ENCODE measurements at places on chromosomes 7 and 10.
A peak's percentile ranks its signal among the peaks of the same experiment; 100 is the strongest.

GRCh38 chr7:25619381-25619780, 391.1 kb upstream of the NPVF start:
- DNase-seq, result no peak

GRCh38 chr7:36860681-36861080, 136.4 kb upstream of the AOAH start:
- DNase-seq, result no peak

DNA sequence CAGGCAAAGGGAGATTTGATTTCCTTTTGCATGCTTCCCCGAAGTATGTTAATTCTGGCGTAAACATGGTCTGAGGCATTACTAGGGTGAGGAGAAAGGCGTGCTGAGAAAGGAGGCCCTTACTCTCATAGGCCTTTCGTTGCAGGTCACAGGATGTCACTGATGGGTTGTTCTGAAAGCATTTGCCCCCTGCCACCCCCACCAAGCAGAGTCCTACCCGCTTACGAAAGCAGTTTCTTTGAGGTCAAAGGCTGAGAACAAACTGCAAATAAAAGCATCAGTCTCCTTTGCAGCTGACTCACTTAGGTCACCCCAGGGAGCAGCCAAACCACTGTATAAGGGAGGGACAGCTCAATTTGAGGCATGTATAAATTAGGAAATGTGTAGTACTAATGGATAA, 57.1 kb downstream of the BPGM start:
- no peak for DNase-seq

- no peak for DNase-seq
Observed at GRCh38 chr10:61835069-61835945, 66.2 kb upstream of the ARID5B start.

GRCh38 chr7:47556511-47557180, 25.3 kb downstream of the TNS3 start:
- no peak for DNase-seq

DNA sequence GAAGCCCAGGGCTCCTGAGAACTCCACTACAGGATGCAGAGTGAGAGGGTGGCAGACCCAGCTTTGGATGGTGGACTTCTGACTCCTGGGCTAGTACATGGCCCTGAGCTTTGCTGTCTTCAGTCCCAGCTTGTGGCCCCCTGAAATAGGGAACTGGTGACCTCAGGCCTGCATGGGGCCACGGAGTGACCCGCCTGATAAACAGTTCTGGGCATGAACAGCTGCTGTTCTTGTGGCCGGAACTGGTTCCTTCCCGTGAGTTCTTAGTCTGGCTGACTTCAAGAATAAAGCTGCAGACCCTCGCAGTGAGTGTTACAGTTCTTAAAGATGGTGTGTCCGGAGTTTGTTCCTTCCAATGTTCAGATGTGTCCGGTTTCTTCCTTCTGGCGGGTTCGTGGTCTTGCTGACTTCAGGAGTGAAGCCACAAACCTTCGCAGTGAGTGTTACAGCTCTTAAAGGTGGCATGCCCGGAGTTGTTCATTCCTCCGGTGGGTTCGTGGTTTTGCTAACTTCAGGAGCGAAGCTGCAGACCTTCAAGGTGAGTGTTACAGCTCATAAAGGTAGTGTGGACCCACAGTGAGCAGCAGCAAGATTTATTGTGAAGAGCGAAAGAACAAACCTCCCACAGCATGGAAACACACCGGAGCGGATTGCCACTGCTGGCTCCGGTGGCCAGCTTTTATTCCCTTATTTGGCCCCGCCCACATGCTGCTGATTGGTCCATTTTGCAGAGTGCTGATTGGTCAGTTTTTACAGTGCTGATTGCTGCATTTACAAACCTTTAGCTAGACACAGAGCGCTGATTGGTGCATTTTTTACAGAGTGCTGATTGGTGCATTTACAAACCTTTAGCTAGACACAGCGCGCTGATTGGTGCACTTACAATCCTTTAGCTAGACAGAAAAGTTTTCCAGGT, 268.0 kb downstream of the ZEB1 start:
- no peak for DNase-seq

GRCh38 chr7:23713285-23714149, 3.5 kb downstream of the STK31 start:
- no peak for DNase-seq

GRCh38 chr10:34178196-34178595, 636.9 kb downstream of the PARD3 start:
- DNase-seq, result no peak

GRCh38 chr7:143002898-143003297, 24.0 kb downstream of the OR9A2 start:
- DNase-seq, result no peak

GRCh38 chr10:106866244-106866845, 298.2 kb downstream of the SORCS1 start:
- no peak for DNase-seq

GRCh38 chr10:78565841-78566240, 502.9 kb upstream of the ZMIZ1 start:
- no peak for DNase-seq

DNA sequence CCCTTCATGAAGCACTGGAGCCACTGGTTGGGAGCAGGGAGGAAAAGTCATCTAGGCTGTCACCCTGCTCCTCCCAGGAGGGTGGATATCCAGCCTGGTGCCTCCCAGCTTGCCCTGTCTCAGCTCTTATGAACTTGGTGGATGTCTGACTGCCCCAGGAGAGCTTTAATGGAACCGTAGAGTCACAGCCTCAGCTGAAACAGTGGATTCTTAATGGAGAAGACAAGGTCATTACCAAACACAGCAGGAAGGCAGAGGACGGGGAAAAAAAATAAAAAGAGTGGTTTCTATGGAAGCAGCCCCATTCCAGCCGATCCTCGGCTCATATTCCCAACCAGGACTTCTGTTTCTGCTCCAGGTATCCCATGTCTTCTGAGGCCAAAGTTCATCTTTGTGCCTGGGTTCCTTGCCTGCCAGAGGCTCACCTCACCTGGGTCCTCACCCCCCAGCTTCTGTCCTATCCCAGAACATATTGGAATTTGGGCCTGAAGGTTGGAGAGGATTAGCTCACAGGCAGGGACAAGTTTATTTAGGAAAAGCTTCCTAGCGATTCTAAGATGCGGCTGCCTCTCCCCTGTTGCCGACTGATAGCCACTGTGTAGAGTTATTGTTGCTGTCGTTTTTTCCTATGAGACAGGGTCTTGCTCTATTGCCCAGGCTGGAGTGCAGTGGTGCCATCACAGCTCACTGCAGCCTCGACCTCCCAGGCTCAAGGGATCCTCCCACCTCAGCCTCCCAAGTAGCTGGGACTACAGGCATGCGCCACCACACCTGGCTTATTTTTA, 15.6 kb downstream of the CCL26 start:
- no peak for DNase-seq

GRCh38 chr10:98539578-98539977, 92.8 kb upstream of the HPS1 start:
- DNase-seq, result no peak

DNA sequence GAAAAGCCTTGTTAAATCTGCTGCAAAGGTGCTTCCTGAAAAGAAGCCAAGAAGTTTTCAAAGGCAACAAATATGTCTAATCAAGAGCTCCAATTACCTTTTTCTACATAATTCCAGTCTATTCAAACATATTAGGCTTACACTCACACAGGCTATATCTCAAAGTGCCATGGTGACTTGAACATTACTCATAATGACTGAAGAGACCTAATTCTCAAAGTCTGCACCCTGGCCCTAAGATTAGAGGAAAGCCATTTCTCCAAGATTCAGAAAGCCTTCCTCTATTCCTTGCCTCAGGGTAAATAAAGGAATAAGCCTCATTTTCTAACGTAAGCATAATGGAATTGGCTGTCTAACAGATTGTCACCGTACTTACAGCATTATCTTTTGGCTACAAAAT, 78.3 kb upstream of the THSD7A start:
- no peak for DNase-seq

- DNase-seq, result no peak
Observed at GRCh38 chr10:94076325-94076841, 82.7 kb downstream of the PLCE1 start.

- DNase-seq, result no peak
Observed at GRCh38 chr10:19832699-19833098, 16.5 kb downstream of the PLXDC2 start.

GRCh38 chr7:17497549-17498167, 199.2 kb downstream of the AHR start:
- no peak for DNase-seq

GRCh38 chr10:28036587-28036986, 37.7 kb upstream of the ODAD2 start:
- no peak for DNase-seq

DNA sequence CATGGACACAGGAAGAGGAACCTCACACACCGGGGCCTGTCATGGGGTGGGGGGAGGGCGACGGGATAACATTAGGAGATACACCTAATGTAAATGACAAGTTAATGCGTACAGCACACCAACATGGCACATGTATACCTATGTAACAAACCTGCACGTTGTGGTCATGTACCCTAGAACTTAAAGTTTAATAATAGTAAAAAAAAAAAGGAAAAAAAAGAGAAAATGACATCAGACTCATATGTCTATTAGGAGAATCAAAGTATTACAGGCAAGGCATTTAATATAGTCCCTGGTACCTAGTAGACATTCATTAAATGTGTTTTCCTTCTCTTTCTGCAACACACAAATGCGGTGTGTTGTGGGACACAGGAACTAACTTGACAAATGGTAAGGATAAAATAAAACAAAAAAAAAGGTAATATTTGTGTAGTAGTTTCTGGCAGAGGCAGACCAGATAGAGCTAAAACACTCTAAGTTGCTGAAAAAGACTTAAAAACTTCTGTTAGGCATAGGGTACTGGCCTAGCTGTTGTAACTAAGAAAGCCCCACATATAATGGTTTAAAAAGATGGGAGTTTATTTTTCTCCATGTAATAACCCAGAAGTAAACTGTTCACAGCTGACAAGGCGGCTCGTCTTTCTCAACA, 68.8 kb downstream of the NAMPT start:
- DNase-seq, result no peak

DNA sequence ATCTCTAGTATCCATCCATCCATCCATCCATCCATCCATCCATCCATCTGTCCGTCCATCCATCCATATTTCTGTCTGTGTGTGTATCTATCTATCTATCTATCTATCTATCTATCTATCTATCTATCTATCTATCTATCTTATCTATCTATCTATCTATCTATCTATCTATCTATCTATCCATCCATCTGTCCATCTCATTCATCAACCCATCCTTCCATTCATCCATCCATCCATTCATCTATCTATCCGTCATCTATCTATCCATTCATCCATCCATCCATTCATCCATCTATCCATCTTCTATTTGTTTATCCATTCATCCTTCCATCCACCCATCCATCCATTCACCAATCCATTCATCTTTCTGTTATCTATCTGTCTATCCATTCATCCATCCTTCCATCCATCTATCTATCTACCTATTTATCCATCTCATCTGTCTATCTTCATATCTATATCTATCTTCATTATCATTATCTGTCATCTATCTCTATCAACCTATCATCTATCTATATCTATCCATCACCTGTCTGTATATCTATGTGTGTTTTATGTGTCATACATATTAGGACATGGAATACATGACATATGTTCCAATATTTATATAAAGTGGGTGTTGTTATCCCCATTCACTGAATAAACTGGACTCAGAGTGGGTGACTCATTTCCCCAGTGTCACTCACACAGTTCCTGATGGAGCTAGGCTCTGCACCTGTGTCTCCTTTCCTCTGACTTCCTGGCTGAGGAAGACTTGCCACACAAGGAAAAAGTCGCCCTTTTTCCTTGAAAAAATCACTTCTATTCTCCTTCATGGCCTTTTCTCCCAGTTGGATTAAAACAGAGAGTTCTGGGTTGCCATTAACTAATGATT, 200.1 kb downstream of the CCDC3 start:
- no peak for DNase-seq

- DNase-seq, result no peak
Observed at GRCh38 chr10:121935702-121936101, 7.9 kb upstream of the ATE1 start.

- no peak for DNase-seq
Observed at GRCh38 chr10:93074597-93075368, 1.1 kb downstream of the CYP26A1 start.

DNA sequence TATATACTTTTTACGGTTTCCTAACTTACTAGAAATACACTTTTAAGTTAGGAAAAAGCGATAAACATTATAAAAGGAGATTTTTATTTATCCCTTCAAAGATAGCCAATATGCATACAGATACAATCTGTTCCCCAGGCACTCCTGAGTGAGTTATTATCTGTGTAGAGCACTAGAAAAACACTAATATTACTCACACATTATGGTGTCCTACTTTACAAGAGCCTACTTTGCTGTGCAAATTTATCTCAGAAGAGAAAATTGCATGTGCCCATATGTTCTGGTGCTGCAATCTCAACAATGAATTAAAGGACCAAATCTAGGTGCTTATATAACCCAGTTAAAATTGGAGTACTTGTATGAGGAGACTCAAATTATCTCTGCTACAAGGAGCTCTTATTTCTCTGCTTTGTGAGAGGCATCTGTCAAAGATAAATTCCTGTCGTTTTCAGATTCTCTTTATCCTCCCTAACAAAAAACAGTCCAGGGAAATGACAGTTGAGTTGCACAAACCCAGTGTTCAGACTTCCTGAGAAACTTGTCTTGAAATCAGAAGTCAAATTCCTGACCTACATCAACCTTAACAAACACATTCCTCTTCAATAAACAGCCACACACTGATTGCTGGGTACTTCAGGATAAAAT, 28.9 kb downstream of the CPA1 start:
- DNase-seq, result no peak

GRCh38 chr7:1297017-1297960, 64.6 kb downstream of the UNCX start:
- no peak for DNase-seq

DNA sequence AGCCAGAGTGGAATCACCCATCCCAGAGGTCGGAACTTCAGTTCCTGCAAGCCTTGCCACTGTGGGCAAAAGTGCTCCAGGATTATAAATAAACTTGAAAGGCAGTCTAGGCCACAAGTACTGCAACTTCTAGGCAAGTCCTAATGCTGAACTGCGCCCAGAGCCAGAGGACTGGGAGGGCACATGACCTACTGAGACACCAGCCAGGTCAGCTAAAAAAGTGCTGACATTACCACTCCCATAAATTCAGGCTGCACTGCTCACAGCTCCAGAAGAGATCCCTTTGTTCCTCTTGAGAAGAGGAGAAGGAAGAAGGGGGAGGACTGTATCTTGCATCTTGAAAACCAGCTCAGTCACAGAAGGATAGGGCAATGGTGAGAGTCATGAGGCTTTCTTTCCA, 1084.1 kb upstream of the PHF14 start:
- no peak for DNase-seq

GRCh38 chr7:35646289-35647023, 48.5 kb downstream of the HERPUD2 start:
- DNase-seq, result no peak

GRCh38 chr7:88700725-88701124, 58.8 kb upstream of the ZNF804B start:
- DNase-seq, result no peak

- DNase-seq, result peak; percentile 49
Observed at GRCh38 chr10:6416892-6417512, 163.1 kb downstream of the PRKCQ start.

- no peak for DNase-seq
Observed at GRCh38 chr7:79872176-79872575, 262.5 kb upstream of the GNAI1 start.
